NCI-H2171 (cell line): ENCODE measurements at places on chromosomes 5 and 9.

DNA sequence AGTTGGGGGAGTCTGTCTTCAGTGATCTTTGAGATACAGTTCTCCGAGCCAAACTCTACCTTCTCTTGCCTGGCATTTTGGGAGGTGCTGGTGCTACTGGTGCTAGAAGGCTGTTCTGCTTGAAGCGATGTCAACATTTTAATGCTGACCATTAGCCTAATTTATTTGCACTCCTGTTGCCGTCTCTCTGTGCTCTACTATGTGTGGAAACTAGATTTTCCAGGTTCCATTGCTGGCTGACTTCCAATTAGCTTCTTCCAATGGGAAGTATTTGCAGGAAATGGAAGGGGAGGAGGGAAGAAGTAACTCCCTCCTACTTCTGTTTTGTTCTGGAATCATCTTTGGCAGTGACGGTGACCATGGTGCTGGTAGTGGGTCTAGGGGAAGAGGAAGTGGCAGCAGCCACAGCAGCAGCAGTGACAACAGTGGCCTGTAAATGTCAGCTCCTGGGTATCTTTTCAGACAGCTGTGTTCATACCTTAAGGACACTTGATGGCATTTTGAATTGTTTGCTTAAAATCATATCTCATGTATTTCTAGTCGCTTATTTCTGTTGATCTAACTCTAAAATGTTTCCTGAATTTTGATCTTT, 7.9 kb downstream of the TXNDC8 start:
- DNase-seq, result no peak

DNA sequence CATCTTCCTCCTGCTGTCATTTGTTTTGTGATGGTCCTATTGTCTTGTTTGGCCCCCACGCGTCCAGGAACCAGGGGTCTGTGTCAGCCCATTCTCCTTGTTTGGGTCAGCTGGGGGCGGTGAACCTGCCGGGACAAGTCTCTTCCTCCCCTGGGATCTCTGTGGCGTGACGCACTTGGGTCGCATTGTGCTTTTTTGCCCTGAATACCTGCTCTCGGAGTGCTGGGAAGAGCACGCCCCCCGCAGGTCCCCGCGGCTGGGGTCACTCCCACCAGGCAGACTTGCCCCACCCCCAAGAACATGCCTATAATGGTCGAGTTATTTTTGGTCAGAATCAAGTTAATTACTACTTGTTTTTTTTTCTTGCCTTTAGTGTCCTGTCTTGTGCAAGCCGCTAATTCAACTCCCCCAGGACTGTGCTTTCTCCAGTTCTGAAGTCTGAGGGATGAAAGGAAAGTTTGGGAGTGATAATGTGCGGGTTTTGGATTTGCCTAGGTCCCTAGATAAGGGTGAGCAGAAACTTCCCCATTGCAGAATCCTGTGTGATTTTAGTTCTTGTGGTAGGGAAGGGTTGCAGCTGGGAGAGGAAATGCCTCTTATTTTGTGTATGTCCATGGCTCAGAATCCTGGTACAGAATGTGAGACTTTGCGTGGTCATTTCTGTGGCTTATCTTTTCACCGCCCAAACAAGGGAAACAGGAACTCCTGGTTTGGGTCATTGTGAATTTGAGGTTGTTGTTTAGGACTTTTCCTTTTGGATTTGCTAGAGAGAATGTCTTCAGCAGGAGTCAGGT, 789 bp downstream of the ACER2 start:
- peak; percentile 45 for DNase-seq

GRCh38 chr9:122402403-122402871, 31.6 kb downstream of the PTGS1 start:
- no peak for DNase-seq

DNA sequence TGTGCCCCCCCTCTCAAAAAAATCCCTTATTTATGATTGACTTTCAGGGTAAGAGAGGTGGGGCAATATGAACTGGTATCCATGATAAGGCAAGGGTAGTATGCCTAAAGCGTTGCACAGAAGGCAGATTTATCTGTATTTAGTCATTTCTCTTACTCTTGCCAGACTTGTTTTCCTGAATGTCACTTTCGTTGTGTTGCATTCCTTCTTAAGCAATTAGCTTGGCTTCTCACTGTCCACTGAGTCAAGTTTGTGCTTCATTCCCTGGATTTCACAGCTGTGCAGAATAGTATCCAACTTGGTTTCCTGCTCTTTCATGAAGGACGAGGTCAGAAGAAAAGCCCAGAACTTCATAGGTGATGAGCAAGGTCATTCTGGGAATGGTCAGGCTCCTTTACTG, 301.5 kb upstream of the ACTBL2 start:
- DNase-seq, result no peak

DNA sequence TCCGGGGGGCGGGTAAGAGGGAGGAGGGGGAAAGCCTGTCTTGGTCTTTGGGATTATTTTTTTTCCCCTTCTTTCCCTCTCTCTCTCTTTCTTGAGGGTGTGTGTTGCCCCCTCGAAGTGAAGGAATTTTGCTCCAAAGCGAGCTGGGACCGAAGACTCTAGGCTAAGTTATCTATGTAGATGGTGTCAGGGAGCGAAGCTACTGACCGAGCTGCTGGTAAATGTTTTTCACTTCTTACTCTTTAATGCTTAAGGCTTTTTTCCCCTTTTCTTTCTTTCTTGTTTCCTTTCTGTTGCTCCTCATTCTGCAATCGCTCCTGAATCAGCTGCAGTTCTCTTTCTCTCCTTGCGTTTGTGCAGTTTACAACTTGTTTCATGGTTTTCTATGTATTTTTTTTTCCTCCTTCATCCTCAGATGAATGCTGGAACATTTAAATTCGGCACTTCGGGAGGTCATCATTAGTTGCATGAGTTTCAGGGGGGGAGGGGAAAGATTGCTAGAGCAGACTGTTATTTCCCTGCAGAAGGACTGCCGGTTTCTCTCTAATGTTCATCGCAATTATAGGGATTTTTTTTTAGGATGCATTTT, 1312.0 kb upstream of the WWC1 start:
- no peak for DNase-seq

DNA sequence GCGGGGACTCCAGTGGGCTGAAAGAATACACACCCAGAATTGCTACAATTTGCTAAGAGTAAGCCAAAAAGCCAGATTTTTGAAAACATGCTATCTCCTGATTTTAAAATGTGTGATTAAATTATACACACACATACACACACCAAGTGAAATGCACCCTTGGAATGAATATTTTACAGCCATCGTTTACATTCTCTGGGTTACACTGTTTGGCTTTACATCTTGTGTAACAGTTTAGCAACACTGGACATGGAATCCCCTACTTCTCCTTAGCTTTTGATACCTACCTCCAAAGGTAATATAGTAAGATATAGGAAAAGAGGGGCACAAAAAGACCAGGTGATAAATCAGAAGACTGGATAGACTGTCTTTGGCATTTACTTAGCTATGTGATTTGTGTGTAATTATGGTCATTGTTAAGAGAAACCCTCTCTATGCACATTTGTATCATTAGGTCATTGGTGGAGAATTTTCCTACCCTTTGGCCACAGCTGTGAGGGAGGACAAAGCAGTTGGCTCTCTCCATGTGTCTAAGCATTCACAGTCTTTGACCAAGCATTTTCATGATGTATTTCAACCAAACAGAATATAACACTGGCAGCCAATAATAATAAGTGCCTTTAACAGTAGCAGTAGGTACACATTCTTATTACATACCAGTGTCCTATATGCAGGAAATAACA, 7.6 kb downstream of the SVEP1 start:
- no peak for DNase-seq

DNA sequence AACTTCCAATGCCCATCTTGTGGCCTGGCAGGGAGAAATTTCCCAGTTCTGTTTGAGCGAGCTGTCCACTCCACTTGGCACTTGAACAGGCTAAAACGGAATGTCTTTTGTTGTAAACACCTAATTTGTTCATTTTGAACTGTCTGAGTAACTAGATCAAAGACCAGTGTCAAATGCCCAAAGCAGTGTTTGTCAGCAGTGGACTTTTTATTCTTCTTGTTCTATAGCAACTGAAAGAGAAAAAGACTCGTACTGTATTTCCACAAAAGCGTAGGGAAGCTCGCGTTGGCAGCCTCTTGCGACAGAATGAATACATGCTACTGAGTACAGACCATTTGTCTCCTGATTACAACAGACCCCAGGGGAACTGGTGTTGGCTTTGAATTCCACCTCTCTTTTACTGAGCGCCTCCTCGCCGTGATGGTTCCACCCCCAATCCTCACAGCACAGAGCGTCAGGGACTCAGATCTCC, 601.8 kb upstream of the ZNF608 start:
- no peak for DNase-seq

DNA sequence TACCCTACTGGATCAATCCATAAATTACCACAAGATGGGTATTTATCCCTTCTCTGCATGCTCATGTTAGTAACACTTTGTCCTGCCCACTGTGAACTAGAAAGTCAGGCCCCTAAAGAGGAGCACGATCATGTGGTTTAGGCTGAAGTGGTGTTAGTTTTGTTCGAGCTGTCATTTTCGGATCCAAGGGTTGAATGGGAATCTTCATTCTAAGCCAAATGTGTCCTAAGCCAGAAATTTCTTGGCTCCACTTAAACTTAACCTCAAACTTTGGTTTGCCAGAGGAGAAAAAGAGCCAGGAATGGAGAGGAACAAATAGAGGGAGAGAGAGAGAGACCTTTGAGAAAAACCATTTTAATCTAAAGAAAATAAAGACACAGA, 837.7 kb upstream of the ZNF608 start:
- no peak for DNase-seq

GRCh38 chr9:107489144-107489673, 360 bp downstream of the KLF4 start:
- DNase-seq, result no peak

- DNase-seq, result no peak
Observed at GRCh38 chr5:157024208-157024959, 34.5 kb downstream of the HAVCR1 start.

DNA sequence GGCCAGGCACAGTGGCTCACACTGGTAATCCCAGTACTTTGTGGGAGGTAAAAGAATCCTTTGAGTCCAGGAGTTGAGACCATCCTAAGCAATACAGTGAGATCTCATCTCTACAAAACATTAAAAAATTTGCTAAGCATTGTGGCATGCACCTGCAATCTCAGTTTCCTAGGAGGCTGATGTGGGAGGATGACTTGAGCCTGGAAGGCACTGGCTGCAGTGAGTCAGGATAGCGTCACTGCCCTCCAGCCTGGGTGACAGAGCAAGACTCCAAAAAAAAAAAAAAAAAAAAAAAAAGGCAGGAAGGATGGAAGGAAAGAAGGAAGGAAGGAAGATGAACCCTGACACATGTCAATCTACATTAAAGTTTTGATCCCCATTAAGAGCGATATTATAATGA, 1452.2 kb upstream of the ACO1 start:
- DNase-seq, result no peak

DNA sequence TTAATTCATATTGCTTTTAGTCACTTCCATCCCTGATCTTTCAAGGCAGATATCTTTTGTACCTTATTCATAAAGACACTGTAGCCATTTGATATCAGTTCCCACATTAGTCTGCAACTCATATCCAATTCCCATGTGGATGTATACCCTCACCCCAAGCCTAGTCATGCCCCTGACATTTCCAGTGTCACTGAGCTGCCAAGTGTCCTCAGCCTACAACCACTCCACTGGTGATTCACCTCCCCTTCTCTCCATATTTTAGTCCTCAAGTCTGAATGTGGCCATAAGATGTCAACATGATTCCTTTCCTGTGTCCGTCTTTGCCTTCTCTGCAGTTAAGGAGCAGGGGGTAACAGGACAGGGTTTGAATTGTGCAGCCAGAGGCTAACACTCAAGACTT, 346.9 kb downstream of the RAB3C start:
- no peak for DNase-seq

GRCh38 chr5:16508730-16509531, 43.3 kb upstream of the ZNF622 start:
- DNase-seq, result peak; percentile 62

- DNase-seq, result no peak
Observed at GRCh38 chr9:134410071-134410834, 84.0 kb downstream of the RXRA start.

GRCh38 chr5:119168401-119168800, 97.5 kb downstream of the DMXL1 start:
- no peak for DNase-seq

- peak; percentile 54 for DNase-seq
Observed at GRCh38 chr9:136081113-136081825, 13.8 kb downstream of the NACC2 start.

- no peak for DNase-seq
Observed at GRCh38 chr5:53123702-53124101, 14.1 kb upstream of the MOCS2 start.

DNA sequence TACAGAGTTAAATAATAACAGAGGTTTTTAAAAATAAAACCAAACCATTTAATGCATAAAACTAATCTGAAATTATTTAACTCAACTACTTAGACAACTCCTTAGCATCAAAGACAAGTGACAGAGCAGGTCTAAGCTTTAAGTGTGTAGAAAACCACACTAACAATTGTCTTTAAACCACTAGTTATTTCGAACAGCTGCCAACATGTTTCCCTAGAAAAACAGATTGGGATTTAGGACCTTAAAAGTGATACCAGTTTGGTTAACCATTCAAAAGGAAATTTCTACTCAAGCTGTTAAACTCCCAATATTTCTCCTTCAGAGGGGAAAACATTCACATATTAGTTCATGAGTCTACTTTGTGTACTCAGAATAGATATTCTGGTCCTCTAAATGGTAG, 208.7 kb downstream of the BNC2 start:
- DNase-seq, result no peak

- no peak for DNase-seq
Observed at GRCh38 chr9:131781069-131781468, 41.2 kb upstream of the RAPGEF1 start.

- no peak for DNase-seq
Observed at GRCh38 chr5:126445502-126446174, 22.4 kb downstream of the GRAMD2B start.

GRCh38 chr5:166909926-166910325, 1381.5 kb upstream of the WWC1 start:
- DNase-seq, result no peak

DNA sequence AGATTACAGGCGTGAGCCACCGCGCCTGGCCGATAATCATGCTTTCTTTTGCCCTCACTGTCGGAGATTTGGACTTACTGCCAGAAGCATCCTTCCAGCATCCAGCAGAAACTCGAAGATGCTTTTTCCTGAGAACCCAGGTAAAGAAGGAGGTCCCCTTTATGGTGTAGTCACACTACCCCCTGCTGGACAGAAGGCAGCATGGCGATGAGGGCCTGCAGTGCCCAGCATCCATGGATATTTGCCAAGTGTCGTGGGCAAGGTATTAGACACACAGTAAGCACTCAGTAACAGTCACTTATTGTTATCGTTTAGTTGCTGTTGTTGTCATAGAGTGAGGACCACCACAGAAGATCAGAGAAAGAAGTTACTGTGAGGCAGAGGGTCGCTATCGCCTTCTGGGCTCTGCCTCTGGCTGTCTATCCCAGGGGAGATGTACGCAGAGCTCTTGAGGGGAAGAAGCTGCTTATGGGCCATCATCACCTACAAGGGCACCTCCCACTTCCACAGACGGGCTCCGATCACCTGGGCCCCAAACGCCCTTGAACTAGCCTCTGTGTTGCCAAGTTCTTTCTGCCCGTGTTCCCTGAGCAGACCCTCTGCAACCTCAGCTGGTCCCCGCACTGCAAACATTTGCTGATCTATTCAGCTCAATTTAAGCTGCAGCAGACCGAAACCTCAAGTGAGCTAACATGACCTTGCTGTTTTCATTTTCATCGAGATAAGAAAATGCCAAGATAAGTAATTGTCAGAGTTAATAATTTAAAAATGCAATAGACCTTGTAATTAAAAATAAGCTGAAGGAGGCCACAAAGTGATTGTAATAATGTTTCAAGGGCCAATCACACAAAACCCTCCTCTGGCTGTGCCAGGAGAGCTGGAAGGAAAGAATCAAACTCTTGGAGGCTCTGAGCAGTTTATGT, 23.9 kb downstream of the C5orf15 start:
- DNase-seq, result peak; percentile 38
